ENCODE measurements at places on chromosomes 5 and 9.

DNA sequence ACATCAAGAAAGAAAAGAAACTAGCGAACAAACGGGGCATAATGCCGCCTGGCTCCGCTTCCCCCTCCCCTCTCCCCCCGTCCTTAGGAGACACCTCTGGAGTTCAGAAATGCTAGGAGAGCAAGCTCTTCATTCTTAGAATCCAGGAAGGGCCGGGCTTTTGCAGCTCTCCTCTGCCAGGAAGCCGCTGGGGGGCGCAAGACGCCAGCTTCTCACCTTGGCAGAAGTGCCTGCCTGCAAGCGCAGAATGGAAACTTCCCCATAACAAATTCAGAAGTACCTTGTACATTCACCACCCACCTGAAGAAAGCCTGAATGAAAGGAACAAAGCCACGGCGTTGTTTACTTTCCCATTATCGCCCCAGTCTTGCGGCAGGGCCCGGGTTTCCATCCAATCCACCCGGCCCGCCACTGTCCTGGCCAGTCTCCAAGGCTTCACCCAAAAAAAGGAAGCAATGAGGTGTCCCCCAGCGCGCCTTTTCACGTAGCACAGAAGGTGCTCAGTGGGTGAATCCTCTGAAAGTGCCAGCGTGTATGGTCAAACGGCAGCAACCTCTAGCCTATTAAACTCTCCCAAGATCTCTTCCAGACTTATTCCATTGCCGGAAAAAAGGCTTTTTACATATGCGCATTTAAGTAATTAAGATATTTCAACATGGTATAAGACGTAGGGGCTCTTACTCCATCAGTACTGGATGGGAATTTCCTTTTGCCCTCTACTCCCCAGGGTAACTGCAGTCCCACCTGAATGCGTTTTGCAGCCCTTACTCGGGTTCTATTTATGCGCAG lies 1.6 kb upstream of the GADD45G start:
- DNase-seq = peak; percentile 89

DNA sequence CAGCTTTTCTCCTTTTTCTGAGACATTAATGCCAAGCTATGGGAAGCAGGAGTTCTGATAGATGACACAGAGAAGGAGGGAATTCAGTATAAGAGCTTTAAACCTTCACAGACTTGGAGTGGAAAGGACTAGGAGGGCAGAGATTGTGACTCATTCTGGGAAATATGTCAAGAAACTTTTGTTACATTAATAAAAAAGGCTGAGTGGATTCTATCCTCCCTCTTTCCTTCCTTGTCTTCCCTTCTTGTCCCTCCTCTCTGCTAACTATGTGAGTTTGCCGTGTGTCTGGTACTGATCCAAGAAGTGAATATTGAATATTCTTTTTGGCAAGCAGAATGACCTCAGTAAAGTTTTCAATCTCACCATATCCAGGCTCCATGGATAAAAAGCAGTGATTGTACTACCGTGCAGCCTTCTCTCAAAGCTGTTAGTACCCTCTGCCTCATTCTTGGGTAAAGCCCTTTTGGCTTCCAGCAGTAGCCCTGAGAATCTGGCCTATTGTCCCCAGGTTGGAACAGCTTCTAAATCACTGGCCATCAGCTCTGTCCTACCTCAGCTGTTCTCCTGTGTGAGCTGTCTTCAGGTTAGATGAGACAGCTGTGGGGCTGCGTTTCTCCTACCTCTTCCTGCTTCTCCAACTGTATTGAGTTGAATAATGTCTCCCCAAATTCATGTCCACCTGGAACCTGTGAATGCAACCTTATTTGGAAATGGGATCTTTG lies 73.9 kb downstream of the ATG10 start:
- DNase-seq = no peak

GRCh38 chr9:11402621-11403020 lies 789.8 kb upstream of the PTPRD start:
- no peak for DNase-seq

- DNase-seq = no peak
Measured at GRCh38 chr5:68793074-68793473, 300.7 kb upstream of the SLC30A5 start.

GRCh38 chr9:36135741-36136271 lies 727 bp upstream of the GLIPR2 start:
- DNase-seq = no peak

GRCh38 chr5:42390115-42390514 lies 33.1 kb upstream of the GHR start:
- no peak for DNase-seq

GRCh38 chr9:133226219-133227171 lies 17.4 kb upstream of the OBP2B start:
- no peak for DNase-seq

- no peak for DNase-seq
Measured at GRCh38 chr5:7894439-7894838, 25.5 kb downstream of the MTRR start.

- DNase-seq = no peak
Measured at GRCh38 chr5:80990971-80991370, 30.8 kb downstream of the RASGRF2 start.

GRCh38 chr5:139757727-139758509 lies 37.7 kb upstream of the PSD2 start:
- no peak for DNase-seq

DNA sequence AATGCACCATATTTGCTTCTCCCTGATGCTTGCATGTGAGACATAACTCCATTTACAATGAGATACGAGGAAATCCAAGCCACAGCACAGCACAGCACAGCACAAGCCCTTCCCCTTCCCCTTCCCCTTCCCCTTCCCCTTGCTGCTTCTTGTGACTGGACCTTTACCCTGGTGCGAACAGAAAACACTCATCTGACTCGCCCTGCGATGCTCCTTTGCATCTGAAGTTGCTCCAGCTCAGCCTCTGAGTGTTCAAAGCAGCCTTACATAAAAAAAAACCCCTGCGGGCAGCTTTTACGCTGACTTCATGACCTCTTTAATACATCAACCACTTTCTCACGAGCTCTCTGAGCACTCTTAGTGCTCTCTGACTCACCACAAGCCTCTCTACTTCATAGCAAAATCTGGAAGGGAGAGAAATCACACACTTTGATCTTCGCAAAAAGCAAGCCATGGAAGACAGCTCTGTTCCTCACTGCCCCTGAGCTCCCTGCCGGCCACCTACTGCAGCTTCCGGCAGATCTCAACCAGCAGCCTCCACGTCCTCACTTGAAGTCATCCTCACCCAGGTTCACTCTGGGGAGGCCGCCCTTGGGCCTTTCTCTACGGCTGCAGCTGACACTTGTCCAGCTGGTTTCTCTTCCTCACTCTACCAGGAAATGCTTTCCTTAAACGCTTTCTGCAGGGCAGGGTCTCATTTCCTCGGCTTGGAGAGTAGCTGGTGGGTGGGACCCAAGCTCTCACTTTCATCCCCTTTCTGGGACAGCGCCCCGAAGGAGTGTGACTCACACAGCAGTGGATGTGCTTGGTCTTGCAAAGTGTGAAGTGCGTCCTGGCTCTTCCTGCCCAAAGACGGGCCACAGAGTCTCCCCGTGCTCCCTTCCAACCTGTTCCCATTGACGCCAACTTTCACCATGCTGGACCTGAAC lies 5.3 kb downstream of the SLC34A1 start:
- DNase-seq = no peak

- no peak for DNase-seq
Measured at GRCh38 chr5:87069974-87070608, 197.6 kb upstream of the RASA1 start.

DNA sequence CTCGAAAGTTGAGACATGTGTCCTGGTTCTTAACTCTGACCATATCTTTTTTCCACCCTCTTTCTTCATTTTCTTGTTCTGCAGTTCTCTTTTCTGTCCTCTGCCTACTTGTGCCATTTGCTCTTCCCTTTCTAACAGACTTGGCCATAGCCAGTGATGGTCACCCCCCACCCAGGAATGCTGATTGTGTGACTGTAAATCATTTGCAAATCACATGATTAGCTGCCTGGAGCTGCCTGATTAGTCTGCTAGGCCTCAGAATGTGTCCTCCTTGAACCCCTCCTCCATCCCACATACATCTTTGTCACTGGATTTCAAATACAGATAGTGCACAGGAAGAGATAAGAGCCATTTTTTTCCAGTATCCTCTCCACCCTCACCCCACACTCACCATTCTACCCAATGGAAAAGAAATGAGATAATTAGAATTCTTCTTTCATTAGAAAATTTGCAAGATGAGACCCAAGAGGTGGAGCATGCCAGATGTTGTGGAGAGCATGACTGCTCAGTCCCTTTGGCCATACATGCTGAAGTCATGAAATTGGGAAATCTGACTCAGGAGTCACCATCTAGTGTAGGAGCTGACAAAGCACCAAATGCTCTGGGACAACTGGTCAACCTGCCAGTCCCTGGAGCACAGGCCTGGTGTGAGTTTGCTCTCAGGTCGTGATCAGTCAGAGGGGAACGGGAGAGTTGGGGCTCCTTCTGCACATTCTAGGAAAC lies 538.2 kb downstream of the CCDC171 start:
- DNase-seq = no peak

DNA sequence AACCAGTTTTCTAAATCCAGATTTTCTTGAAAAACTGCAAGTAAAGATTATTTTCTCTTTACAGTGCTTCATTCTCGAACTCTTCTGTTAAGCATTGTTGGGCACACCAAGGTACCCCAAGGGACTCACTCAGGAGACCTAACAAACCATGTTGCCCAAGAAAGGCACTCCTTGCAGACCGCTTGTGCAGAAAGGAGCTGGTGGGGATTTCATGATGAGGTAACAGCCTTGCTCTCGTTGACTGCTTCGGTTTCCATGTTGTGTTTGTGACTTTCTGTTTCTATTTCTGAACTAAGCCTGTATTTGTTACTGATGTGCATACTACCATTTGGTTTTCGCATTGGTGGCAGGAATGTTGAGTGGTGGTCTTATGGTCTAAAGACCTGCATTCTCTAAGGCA lies 266.6 kb upstream of the DAP start:
- no peak for DNase-seq

Data from NCI-H774 (cell line).